ENCODE measurements at places on chromosomes 13 and 19. TPM values are rescaled to one million over a fixed set of nuclear protein-coding genes. Genes with fewer than 3 reads are reported as not detected.

The APOC1 gene
- total RNA-seq: 2.0 TPM

The ZNF223 gene
- total RNA-seq: 2.7 TPM

The PEAK3 gene
- not detected for total RNA-seq

The ADAMTSL5 gene
- 1.3 TPM for total RNA-seq

The C13orf46 gene
- total RNA-seq: 0.38 TPM

The ZNF90 gene
- total RNA-seq: not detected

The CEBPA gene
- total RNA-seq: 21.3 TPM

The SIGLEC6 gene
- total RNA-seq: not detected

The CEACAM21 gene
- total RNA-seq: not detected

The WDR87 gene
- total RNA-seq: not detected

The PGLYRP2 gene
- total RNA-seq: not detected

The DCAF15 gene
- total RNA-seq: 47.2 TPM

The ZNF665 gene
- not detected for total RNA-seq

The RFPL4A gene
- total RNA-seq: not detected

The CLEC17A gene
- total RNA-seq: not detected

The FPR1 gene
- not detected for total RNA-seq

The ATP8A2 gene
- total RNA-seq: not detected

The FBXO27 gene
- total RNA-seq: not detected

The ZNF229 gene
- total RNA-seq: not detected

The SCN1B gene
- 0.73 TPM for total RNA-seq

Measured in HT-29 (cell line).